NCI-H1694 treated with DMSO at 0.1 percent for 48 hours (cell line): ENCODE measurements at places on chromosomes 6 and 20.

DNA sequence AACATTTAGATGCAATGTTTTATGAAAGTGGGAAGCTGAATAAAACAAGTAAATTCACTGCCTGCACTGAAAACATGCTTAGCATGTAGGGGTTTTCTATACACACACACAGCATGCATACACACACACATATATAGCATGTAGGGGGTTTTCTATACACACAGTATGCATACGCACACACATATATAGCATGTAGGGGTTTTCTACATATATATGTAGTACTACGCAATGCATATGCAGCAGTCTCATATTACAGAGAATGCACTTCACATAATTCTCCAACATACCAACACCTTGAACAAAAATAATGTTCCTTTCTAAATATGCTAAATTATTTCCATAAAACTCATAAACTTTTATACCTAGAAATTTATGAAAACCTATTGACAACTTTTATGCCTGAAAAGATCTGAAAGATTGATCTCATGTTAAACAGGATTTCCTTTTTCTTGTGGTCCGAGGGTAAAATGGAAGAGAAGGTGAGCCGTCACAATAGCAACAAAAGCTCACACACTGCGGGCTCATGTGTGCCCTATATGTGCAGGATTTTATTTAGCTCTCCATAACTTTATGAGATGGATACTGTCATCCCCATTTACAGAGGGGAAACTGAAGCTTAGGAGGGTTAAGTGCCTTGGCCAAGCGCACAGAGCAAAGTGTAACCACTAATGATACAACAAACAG is 81.9 kb upstream of the TULP1 start:
- no peak for DNase-seq

- no peak for DNase-seq
These were observed 174.2 kb downstream of the DLL1 start for GRCh38 chr6:170116636-170117035.

GRCh38 chr6:89323511-89323971 is 8.4 kb upstream of the GABRR2 start:
- DNase-seq: no peak

DNA sequence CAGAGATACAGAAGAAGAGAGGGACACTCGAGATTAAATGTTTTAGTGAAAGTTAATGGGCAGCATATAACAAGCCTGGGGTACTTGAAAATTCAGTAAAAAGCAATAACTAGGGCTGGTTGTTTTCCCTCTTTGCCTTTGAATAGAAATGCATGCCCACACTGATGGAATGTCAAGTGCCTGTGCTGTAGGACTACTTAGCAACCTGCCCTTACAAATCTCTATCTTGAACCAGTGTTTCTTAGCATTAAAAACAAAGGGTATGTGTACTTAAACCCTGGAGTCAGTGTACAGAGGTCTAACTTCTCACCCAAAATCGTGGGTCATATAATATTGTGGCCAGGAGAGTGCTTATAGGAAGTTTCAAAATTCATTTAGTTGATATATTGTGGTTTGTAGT is 37.1 kb downstream of the RNF144B start:
- no peak for DNase-seq

DNA sequence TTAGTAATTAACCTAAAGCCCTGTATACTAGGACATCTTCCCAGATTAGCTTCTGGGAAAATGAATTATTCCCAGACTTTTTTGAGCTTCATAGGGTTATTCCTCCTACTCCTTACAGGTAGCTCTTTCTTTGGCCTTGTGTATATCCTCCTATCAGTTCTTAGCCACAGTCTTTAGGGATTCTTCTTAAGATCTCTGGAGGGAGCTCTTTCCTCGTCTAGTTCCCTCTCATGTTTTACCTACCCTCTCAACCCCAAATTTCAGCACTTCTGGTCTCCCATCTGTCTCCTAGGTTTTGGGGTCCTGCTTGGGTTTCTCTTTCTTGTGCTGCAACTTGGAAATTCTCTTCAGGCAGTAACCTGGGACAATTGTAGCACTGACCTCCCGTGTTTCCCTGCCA is 46.4 kb upstream of the SLC35B3 start:
- peak; percentile 24 for DNase-seq

GRCh38 chr6:51360287-51360686 is 541.6 kb downstream of the TFAP2B start:
- DNase-seq: no peak

GRCh38 chr6:11727998-11728961 is 50.3 kb downstream of the ADTRP start:
- DNase-seq: no peak

DNA sequence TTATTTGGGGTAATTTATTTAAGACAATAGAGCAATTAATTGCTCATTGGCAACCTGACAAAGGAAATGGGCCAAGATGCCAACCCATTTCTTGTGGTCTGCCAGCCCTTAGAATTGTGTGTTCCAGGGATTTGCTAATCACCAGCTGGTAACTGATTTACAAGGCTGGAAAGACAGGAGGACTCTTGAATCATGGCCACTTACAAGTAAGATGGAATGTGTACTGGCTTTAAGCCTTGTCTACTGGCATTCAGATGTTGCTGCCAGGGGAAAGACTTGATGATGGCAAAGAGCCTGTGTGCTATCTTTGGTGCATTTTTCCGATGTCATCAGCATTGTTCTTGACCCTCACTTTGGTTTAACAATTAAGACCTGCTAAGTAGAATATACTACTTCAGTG is 91.0 kb downstream of the BCKDHB start:
- DNase-seq: no peak

DNA sequence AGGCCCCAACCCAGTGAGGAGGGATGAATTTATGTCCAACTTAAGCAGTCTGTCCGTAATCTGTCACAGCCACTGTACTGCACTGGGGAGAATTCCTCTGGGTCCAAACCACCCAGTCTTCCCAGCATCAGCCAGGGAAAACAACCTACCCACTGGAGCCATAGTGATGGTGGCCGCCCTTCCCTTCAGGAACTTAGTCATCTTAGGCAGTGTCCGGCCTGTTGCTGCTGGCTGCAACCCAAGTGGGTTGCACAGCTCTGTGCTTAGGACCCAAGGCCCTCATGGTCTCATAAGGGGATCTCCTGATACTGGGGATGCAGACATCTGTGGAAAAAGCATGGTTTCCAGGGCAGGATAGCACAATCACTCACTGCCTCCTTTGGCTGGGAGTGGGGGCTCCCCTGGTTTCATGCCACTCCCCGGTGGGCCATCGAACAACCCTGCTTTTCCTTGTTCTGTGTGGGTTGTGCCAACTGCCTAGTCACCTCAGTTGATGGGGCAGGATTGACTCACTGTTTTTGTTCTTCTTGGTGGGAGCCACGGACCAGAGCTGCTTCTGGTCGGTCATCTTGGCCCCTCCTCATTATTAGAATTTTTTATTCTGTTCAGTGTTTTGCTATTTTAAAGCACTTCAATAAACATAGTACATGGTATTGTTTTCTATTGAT is 591.9 kb downstream of the DOK5 start:
- DNase-seq: no peak

- DNase-seq: no peak
These were observed 357.4 kb downstream of the PAX1 start for GRCh38 chr20:22062874-22063273.

DNA sequence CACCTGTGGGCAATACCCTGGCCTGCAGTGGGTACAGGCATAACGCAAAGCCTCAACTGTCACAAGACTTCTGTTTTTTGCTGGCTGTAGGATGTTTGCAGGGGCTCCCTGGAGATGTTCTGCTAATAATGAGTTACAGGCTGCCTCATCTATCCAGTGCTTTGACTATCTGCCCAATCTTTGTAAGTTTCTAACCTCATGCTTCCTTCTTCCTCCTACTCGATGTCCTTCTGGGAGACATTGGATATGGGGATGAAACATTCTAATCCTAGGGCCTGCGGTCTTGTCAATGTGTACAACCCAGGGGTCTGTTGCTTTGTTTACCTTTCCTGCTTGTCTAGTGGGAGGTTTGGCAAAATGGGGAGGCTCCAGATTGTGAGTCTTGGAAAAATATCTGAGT is 136.8 kb upstream of the TCF21 start:
- no peak for DNase-seq

GRCh38 chr20:44448753-44449546 is 26.7 kb upstream of the TTPAL start:
- peak; percentile 2 for DNase-seq

- DNase-seq: no peak
These were observed 41.1 kb upstream of the RFPL4B start for GRCh38 chr6:112305795-112306564.

DNA sequence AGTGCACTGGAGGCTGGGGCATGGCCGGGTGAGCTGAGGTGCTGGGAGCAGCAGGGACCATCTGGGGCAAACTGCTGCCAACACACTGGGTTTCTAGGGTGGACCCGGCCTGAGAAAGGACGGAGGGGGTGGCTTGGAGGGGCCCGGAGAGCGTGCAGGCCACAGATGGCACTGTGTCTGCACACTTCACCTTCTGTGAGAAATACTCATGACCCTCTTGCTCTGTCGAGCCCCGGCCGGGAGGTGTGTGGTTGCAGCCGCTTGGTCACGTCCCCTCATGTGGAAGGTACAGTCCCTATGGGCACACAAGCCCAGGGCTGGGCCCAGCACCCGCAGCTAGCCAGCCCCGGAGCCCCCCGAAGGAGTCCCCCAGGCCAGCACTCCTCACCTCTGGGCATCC is 59.7 kb downstream of the RBM38 start:
- DNase-seq: no peak

- no peak for DNase-seq
These were observed 38.7 kb downstream of the STAU1 start for GRCh38 chr20:49149281-49150045.

GRCh38 chr6:89008001-89008814 is 44.8 kb upstream of the RNGTT start:
- no peak for DNase-seq

- DNase-seq: peak; percentile 96
These were observed 227.0 kb upstream of the CST7 start for GRCh38 chr20:24721891-24722568.

DNA sequence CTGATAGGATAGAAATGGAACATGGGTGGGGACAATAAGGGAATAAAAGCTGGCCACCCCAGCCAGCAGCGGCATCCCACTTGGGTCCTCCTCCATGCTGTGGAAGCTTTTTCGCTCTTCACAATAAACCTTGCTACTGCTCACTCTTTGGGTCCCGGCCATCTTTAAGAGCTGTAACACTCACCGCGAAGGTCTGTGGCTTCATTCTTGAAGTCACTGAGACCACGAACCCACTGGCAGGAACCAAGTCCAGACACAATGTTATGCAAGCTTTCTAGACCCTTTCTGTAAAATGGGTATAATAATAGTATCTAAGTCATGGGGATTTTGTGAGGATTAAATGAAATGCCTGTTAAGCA is 48.9 kb upstream of the EZR start:
- no peak for DNase-seq

GRCh38 chr20:10113746-10114145 is 79.0 kb downstream of the ANKEF1 start:
- DNase-seq: no peak

GRCh38 chr6:42805297-42805861 is 23.5 kb downstream of the BICRAL start:
- no peak for DNase-seq

GRCh38 chr20:36463212-36464061 is 77.9 kb upstream of the MYL9 start:
- no peak for DNase-seq

GRCh38 chr6:152301021-152301764 is 336.0 kb downstream of the SYNE1 start:
- DNase-seq: no peak

- DNase-seq: no peak
These were observed 25.4 kb upstream of the TCP11 start for GRCh38 chr6:35166520-35166919.

GRCh38 chr6:128572294-128572693 is 51.9 kb upstream of the PTPRK start:
- no peak for DNase-seq

DNA sequence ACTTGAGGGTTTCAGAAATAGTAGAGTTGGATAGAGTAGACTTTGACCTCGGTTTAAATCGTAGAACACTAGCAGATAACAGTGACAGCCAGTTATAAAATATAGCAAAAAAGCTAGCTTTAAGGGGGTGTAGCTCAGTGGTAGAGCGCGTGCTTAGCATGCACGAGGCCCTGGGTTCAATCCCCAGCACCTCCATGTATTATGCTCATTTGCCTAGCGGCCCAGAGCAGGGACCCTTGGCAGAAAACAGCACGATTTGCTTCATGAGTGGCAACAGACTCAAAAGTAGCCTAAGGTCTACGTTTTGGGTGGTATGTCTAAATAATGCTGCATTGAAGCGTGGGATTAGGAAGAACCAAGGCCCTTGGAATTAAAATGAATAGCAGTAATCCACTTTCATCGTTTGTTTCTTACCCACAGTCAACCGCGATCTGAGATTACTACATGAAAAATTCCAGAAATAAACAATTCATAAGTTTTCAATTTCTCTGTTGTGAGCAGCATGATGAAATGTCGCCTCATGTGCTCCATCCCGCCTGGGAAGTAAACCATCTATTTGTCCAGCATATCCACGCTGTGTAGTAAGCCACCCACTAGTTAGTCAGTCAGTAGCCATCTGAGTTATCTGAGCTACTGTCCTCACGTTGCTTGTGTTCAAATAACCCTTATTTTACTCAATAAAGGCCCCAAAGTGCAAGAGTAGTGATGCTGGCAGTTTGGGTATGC is 184.9 kb downstream of the GPX5 start:
- peak; percentile 25 for DNase-seq

GRCh38 chr6:148945301-148946021 is 198.6 kb downstream of the UST start:
- DNase-seq: no peak

DNA sequence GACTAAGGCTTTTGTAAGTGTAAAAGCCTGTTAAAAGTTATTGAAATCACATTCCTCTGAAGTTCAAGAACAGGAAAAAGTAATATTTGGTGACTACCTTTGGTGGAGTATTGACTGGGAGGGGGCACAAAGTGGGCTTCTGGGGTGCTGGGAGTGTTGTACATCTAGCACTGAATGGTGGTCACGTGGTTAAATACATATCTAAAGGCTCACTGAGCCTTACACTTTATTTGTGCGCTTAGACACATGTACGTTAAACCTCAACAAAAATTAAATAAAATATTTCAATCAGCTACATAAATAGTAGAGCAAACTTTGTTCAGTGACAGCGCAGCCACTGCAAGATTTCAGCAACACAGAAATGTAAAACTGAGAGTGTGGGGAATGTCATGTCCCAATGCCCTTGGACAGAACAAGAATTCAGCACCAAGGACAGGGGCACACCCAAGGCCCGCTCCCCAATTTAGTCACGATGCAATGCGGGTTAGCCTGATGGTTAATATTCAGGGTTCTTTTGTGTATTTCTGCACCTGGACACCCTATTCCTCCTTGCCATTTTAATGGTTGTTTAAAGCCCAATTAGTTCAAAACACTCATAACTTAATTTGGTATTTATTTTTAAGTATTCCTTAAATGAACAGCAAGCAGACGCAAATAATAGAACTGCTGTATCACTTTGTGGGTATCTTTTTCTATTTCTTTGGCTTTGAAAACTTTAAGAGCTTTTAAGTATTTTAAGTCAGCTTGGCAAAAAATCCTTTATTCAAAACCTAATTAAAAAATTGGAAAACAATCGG is 37.4 kb downstream of the ANGPT4 start:
- DNase-seq: no peak

DNA sequence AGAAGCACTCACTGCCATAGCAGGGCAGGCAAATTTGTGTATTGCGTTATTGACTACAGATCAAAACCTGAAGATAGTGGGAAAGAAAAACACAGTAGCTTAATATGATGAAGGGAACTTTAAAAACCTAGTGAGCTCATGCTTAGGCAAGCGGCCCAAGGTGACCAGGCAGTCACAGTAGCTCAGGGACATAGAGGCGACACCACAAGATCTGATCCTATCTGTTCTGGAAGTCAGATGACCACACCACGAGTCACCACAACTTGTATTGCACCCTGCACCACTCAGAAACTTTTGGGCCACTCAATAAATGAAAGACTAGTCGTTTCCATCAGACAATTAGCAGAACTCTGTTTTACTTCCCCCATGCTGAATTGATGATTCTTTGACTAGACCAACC is 4.9 kb downstream of the CLIC5 start:
- DNase-seq: no peak
